ENCODE measurements at places on chromosomes 5 and 9. TPM values are rescaled to one million over a fixed set of nuclear protein-coding genes. Genes with fewer than 3 reads are reported as not detected.

Gene CD72
- 0.27 TPM for total RNA-seq

Gene ADGRD2
- total RNA-seq, result not detected

Gene CCDC183
- total RNA-seq, result not detected

Gene ABO
- not detected for total RNA-seq

Gene POLR3G
- 34.8 TPM for total RNA-seq

Gene GZMA
- 0.16 TPM for total RNA-seq

Gene GPR21
- 0.55 TPM for total RNA-seq

Gene BARHL1
- total RNA-seq, result not detected

Gene SLC46A2
- not detected for total RNA-seq

Gene DMAC1
- 40.3 TPM for total RNA-seq

Gene SVEP1
- total RNA-seq, result not detected

Gene NR6A1
- 1.1 TPM for total RNA-seq

Gene F2RL1
- 20.1 TPM for total RNA-seq

Gene HMCN2
- total RNA-seq, result 0.23 TPM

Measured in HT1080 (cell line).